ENCODE measurements at places on chromosomes 2 and 18. TPM values are rescaled to one million over a fixed set of nuclear protein-coding genes. Genes with fewer than 3 reads are reported as not detected.
A peak's percentile ranks its signal among the peaks of the same experiment; 100 is the strongest.

DNA sequence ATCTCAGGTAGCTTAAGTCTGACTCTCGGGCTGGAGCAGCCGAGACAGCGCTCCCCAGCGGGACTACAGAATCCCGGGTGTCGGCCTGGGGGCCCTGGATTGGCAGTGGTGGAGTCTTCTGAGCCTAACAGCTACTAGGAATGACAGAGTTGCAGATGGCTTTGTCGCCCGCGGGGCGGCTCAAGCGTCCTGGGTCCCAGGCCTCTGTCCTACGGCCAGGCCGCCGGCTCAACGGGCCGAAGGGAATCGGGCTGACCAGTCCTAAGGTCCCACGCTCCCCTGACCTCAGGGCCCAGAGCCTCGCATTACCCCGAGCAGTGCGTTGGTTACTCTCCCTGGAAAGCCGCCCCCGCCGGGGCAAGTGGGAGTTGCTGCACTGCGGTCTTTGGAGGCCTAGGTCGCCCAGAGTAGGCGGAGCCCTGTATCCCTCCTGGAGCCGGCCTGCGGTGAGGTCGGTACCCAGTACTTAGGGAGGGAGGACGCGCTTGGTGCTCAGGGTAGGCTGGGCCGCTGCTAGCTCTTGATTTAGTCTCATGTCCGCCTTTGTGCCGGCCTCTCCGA lies 8.8 kb downstream of the SIX2 start:
- no peak for DNase-seq

GRCh38 chr2:113278742-113279139 lies at the start of gene PAX8:
Gene PAX8 (minus strand): TSS chr2:113278921. CDS start chr2:113278394, 527 bp downstream.
- no peak for DNase-seq

DNA sequence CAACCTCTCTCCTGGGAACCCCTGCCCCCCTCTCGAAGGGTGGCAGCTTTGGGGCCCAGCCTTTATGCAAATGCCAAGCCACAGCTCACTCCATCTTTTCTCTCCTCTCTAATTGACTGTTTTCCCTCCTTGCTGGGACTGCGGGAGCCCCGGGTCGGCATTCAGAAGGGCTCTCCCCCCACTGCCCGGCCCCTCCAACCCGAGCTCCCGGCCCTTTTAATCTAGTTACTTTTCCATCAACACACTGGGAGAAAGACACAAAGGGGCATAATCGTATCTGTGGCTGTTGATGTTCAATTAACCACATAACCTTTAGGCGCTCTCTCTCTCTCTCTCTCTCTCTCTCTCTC lies 95.4 kb downstream of the INHBB start:
- DNase-seq, result no peak

- no peak for DNase-seq
These were observed 466.8 kb upstream of the MEX3C start for GRCh38 chr18:51664236-51664635.

- DNase-seq, result no peak
These were observed 234.0 kb downstream of the ZNF407 start for GRCh38 chr18:74831571-74832250.

GRCh38 chr2:70396612-70397011 lies 94.7 kb upstream of the FAM136A start:
- no peak for DNase-seq

DNA sequence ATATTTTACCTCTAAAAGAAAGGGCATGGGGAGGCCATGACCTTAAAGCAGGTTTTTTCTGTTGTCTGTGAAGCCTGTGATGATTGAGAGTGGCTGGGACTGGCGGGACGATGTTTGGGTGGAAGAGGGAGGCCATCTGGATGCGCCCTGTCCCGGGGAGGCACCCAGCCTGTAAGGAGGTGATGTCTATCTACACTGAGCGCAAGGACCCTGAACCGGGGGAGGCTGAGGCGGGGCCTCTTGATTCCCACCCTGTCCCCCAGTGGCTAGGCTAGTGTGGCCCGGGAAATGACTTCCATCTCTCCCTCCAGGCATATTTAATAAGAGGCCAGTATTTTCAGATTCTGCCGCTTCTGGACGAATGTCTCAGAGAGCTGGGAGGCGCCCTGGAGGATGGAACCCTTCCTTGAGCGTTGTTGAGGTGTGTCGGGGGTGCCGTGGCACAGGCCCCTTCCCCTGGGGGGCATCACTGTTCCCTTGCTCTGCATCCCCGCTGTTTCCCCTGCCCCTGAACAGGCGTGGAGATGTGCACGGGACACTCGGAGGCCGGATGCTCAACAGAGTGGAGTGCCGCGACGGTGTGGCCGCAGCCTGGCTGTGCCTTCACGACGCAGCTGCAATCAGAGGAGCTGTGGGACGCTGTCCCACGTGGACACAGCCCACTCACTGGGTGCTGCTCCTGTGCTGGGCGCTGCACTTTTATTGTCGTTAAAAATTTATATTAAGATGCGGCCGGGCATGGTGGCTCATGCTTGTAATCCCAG lies 185.4 kb downstream of the LDLRAD4 start:
- no peak for DNase-seq

- no peak for DNase-seq
These were observed 208.4 kb downstream of the RAD51AP2 start for GRCh38 chr2:17309741-17310339.

DNA sequence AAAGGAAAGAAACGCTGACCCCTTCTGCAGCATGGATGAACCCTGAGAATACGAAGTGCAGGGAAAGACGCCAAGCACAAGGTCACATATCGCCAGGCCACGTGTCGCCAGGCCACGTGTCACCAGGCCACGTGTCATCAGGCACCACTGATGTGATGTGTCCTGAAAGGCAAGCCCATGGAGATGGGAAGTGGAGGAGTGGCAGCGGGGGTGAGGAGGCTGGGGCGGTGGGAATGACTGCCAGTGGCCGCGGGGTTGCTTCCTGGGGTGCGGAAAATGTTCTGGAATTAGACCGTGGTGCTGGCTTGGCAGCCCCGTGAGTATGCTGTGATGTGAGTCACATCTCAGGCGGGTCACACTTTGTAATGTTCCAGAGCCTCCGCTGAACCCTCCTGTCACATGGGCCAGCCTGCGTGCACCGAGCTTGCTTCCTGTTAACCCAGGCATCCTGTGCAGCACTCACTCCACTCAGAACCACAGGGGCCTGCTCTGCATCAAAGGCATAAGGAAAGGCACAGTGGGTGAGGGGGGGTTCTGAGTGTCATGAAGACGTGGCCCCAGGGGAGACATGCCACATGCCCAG lies 39.0 kb downstream of the SLC66A2 start:
- no peak for DNase-seq

The ELOA2 gene
- total RNA-seq, result not detected

DNA sequence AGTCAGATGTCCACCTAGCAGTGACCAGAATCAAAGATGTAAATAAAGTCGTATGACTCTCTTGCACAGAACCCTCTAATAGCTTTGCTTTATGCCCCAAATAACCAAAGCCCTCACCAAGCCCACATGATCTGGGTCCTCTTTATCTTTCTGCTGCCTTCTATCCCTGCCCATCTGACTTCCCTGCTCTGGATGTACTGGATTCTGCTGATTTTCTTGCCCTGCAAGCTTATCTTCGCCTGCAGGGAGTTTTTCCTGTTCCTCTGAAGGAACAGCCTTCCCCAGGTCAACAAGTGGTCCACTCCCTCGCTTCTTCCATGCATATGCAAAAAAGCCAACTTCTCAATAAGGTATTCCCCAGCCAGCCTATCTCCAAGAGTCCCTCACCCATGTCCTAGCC lies 18.7 kb downstream of the IL36B start:
- DNase-seq, result no peak

DNA sequence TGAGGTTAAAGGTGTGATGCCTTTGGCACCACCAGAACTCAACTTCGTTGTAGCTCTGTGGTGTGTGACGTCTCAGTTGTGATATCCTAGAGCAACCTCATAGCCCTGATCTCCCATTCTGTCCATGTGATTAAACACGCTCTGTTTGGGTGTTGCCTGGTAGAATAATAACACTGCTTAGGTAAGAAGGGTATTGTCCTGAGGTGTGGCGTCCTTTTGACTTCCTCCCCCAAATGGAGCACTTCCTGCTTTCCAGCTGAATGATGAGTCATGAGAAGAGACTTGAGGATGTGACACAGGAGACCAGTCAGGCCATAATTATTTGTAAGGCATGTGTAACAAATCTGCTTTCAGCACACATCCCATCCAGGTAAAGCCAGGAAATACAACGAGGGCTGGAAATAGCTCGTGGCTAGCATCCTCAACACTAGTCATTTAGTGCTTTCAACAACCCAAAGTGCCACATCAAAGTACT lies 100.7 kb downstream of the RAPGEF4 start:
- no peak for DNase-seq

The TTR gene
- total RNA-seq, result not detected

The ST8SIA3 gene
- not detected for total RNA-seq

The BBS5 gene
- total RNA-seq, result 6.2 TPM

DNA sequence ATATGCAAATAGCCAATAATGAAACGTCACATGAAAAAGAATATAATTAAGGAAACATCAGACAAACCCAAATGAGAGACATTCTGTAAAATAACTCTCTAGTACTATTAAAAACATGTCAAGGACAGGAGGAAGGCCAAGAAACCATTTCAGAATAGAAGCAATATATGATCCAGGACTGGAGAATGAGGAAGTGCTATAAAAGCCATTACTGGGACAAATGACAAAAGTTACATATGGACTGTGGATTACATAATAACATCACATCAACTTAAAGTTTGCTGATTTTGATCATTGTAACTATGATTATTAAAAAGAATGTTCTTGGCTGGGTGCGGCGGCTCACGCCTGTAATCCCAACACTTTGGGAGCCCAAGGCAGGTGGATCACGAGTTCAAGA lies 81.3 kb downstream of the CRACDL start:
- no peak for DNase-seq

GRCh38 chr2:234161932-234162331 lies 111.4 kb downstream of the SPP2 start:
- no peak for DNase-seq

GRCh38 chr2:176461098-176461808 lies 192.0 kb downstream of the MTX2 start:
- no peak for DNase-seq

DNA sequence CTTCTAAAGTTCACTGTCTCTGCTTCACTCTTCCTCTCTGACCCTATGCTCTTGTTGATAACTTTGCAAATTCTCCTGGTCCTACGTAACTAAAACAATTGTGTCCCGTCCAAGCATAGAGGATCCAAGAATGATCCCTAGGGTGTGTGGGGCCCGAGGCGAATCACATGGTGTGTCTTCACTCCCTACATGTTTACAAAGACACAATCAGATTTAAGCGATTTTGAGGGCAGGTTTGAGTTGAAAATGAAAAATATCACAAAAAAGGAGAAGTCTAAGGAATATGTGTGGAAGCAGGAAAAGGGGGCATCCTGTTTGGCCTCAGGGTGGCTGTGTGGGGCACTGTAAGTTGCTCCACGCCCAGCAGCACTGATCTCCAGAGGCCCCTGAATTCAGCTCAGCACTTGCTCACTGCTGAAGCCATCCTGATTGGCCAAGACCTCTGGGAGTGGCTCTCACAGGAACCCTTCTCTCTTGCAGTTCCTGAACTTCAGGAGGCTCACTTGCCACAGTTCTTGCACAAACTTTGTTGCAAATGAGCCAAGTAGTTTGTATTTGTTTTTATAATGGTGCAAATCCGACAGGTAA lies 363.6 kb downstream of the ZNF521 start:
- no peak for DNase-seq

The MTLN gene
- total RNA-seq, result 67.8 TPM

The SCG2 gene
- total RNA-seq, result 3.8 TPM

DNA sequence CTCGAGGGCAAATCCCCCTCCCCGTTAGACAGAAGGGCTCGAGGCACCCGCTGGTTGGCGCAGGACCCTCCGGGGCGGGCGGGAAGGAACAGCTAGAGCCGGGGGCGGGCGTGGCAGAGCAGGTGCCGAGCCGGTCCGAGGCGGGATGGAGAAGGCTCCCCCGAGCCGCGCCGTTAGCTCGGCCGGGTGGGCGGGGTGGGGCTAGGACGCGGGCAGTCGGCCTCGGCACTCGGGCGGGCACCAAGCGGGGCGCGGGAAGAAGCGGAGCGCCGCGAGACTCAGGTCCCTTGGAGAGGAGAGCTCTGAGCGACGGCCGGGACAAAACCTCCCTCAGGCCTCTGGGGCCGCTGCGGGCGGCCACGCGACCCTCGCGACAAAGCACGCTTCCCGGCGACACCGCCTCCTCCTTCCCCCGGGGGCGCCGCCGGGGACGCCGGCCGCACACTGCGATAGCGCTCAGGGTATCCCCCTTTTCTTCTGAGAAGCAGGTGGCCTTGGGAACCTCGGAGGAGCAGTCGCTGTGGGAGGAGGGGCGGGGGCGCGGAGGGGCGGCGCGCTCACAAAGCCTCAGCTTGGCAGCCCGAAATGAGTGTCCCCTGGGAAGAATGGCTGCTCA lies 721 bp downstream of the FHOD3 start:
- DNase-seq, result peak; percentile 75

The POTEC gene
- not detected for total RNA-seq

The TOGARAM2 gene
- 7.3 TPM for total RNA-seq

The CCBE1 gene
- total RNA-seq, result 34.4 TPM

The VAPA gene
- 214 TPM for total RNA-seq

DNA sequence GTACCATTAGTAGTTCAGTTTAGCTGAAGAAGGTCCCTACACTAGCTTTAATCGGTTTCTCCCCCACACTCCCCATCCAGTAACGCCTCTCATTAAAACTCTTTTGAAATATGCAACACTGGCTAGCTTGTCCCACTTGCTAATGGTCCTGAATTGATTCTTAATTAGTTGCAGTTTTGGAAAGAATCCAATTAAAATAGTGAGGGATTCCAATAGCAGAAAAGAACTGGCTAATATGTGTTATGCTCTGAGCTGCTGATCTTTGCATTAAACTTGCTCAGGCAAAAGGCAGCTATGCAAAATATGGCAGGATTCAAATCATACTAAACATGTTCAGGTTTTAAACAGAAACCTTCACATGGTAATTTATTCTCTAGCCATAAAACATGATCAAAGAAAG lies 252.5 kb upstream of the HNRNPA3 start:
- no peak for DNase-seq

- DNase-seq, result no peak
These were observed 304.9 kb downstream of the STK39 start for GRCh38 chr2:167942366-167943081.

DNA sequence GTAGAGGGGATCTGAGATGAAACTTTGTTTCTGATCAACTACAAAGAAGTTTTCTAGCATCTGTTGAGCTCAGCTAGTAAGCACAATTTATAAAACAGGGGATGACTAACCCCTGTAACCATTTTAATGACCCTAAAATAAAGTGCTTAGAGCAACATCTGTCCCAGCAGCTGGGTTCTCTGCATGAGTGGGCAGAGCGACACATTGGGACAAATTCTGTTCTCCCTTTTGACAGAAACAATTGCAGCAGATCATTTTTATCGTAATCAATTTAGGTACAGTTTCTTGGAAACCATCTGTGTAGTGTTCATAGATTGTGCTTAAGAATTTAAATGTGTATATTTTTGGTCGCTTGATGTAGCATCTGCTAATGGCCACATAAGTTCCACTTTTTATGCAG lies 678.0 kb downstream of the RNF144A start:
- no peak for DNase-seq

GRCh38 chr2:85288244-85288725 lies 39.5 kb downstream of the TGOLN2 start:
- no peak for DNase-seq

GRCh38 chr2:64574871-64575270 lies 50.7 kb downstream of the AFTPH start:
- no peak for DNase-seq

The MDH1B gene
- total RNA-seq, result 0.52 TPM
